ENCODE measurements at places on chromosomes 13 and 19. TPM values are rescaled to one million over a fixed set of nuclear protein-coding genes. Genes with fewer than 3 reads are reported as not detected.

The ZNF560 gene
- under 0.01 TPM for total RNA-seq

The ZNF829 gene
- 1.6 TPM for total RNA-seq

The C13orf42 gene
- total RNA-seq = not detected

The LYL1 gene
- total RNA-seq = 43.5 TPM

The ZNF486 gene
- 6.8 TPM for total RNA-seq

The WTIP gene
- total RNA-seq = 24.0 TPM

The DLL3 gene
- 0.39 TPM for total RNA-seq

The CYSLTR2 gene
- total RNA-seq = not detected

The KLHL1 gene
- not detected for total RNA-seq

The PSG7 gene
- total RNA-seq = under 0.01 TPM

The NCR1 gene
- total RNA-seq = not detected

The CD177 gene
- 4.7 TPM for total RNA-seq

The CCL25 gene
- total RNA-seq = not detected

The SYNGR4 gene
- total RNA-seq = not detected

The LAIR2 gene
- total RNA-seq = not detected

The KLK12 gene
- total RNA-seq = not detected

The TMPRSS9 gene
- not detected for total RNA-seq

GRCh38 chr13:50124536-50125303 is 109.5 kb downstream of the KCNRG start:
- DNase-seq = no peak

- DNase-seq = peak; percentile 67
Observed at GRCh38 chr19:8334458-8335342, 8.4 kb downstream of the KANK3 start.

- DNase-seq = no peak
Observed at GRCh38 chr19:16587833-16588823, 15.9 kb upstream of the SLC35E1 start.

DNA sequence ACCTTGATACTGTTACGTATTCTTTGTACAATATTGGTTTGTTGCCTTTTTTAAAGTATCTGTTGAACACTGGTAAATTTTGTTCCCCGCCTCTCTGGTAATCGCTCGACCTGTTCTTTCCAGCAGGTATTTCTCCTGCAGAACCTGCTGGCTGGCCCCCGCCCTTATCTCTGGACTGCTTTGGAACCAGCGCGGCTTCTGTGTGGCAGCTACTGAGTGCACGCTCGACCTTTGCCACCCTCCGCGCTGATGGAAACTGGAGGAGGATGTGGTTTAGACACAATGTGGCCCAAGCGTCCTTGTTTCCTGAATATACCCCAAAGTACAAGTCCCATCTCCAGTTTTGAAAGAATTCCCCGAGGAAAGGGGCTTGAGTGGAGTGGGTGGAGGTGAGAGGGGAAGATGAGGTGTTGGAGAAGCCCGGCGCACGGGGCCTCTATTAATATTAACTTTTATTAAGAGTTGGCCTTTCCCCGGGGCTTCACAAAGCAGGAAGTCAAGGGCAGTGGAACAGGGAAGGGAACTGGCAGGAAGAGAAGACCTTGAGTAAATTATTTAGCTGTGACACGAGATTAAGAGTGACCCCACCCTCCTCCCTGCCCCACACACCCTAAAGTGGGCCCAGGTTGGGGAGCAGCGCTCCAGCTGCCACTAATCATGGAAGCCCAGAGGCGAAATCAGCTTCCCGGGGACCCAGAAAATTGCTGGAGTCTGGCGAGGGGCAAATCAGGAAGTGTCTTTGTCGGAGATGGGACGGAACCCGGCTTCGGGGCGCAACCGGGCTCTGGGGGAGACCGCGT is 16.0 kb downstream of the CDX2 start:
- no peak for DNase-seq

DNA sequence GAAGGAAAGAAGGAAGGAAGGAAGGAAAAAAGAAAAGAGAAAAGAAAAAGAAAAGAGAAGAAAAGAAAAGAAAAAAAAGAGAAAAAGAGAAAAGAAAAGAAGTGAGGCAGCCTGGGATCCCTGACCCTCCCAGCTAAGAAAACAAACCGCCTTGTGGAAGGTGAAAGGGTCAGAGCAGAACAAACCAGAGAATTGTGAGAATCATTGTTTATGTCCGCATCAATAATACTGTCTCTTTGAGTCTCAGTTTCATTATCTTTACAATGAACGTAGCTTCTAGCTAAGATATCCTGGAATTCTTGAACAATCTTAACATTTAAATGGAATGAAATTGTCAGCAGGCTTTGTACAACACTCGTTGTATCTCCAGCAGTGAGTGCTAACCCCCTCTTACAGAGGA is 66.4 kb upstream of the SERP2 start:
- no peak for DNase-seq

- no peak for DNase-seq
Observed at GRCh38 chr19:45917421-45918091, 3.0 kb upstream of the NANOS2 start.

- no peak for DNase-seq
Observed at GRCh38 chr13:33158816-33159215, 126.7 kb downstream of the STARD13 start.

DNA sequence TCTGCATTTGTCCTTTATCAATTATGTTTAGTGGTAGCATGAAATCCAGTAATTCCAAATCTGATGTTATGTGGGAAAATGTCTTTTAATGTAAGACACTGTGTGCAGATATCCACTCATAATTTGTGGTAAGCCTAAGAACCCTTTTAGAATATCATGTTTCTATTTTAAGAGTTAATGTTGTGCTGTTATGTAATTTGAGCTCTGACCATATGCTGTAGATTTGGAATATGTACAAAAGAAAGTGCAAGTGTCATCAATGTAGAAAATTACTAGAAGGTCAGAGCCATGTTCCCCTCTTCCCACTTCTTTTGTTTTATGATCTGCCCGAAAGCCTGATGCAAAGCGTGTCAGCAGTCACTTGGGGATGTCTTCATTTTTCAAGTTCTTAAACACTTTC is 44.5 kb downstream of the SCEL start:
- no peak for DNase-seq

DNA sequence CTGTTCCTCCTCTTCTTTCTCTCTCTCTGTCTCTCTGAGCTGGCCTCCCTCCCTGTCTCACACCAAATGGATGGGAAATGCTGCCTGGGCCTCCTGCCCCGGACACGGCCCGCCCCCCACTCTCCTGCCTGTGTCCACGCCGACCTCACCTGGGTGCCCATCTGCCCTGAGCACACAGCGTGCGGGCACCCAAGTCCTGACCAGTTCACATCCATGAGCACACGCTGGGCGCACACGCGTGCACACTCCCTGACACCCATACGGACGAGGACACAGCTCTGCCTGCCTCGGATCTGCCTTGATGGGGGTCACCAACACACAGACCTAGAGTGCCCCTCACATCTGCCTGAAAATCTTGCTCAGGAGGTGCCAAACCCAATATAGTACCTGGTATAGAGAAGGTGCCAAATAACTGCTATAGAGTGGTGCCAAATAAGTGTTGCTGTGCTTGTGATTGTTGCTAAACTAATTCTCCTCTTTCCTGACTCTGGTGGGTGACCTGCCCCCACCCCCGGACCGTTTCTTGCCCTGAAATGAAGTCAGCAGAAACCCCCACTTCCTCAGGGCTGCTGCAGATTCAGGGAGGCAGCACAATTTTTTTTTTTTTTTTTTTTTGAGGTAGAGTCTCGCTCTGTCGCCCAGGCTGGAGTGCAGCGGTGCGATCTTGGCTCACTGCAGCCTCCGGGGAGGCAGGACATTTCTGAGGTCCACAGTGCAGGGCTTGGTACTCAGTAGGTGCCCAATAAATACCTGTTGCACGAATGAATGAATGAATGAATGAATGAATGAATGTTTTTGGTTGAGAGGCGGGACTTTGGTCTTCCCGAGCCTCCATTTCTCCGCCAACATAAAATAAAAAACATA is 4.6 kb downstream of the NFIC start:
- no peak for DNase-seq

- DNase-seq = no peak
Observed at GRCh38 chr13:103388839-103389238, 322.6 kb upstream of the SLC10A2 start.

GRCh38 chr13:112056739-112057438 is 10.1 kb upstream of the SOX1 start:
- DNase-seq = no peak

DNA sequence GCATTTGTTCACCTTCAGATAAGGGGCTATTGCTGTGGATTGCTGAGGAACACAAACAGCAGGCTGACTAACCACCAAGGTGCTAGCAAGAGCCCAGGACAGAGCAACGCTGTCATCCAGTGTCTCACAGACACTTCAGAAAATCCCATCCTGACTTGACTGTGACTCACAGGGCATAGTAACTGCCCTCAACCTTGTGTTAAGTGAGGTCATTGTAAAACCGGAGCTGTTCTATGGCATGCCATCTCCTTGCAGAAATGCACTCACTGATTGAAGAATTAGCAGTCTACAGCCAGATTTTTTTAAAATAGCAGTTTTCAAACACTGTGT is 51.1 kb downstream of the TNFRSF19 start:
- DNase-seq = peak; percentile 49

- DNase-seq = no peak
Observed at GRCh38 chr13:48804821-48805601, 151.3 kb downstream of the CYSLTR2 start.

GRCh38 chr13:112074139-112074865 is 7.4 kb downstream of the SOX1 start:
- DNase-seq = no peak

GRCh38 chr13:33146843-33147611 is 130.8 kb downstream of the KL start:
- DNase-seq = no peak

GRCh38 chr13:39244561-39245230 is 206.4 kb downstream of the NHLRC3 start:
- DNase-seq = no peak

DNA sequence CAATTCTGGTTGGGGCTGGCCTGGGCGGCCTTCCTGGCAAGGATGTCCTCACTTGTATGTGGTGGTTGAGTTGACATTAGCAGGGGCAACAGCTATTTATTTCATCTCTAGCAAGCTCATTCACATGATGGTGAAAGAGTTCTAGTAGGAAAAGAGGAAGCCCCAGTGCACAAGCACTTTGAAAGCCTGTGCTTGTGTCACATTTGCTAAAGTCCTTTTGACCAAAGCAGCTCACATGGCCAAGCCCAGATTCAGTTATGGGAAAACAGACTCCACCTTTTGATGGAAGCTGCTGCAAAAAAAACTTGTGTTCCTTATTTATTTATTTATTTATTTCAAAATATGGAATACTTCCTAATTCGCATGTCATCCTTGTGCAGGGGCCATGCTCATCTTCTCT is 17.2 kb downstream of the GTF2F2 start:
- no peak for DNase-seq

DNA sequence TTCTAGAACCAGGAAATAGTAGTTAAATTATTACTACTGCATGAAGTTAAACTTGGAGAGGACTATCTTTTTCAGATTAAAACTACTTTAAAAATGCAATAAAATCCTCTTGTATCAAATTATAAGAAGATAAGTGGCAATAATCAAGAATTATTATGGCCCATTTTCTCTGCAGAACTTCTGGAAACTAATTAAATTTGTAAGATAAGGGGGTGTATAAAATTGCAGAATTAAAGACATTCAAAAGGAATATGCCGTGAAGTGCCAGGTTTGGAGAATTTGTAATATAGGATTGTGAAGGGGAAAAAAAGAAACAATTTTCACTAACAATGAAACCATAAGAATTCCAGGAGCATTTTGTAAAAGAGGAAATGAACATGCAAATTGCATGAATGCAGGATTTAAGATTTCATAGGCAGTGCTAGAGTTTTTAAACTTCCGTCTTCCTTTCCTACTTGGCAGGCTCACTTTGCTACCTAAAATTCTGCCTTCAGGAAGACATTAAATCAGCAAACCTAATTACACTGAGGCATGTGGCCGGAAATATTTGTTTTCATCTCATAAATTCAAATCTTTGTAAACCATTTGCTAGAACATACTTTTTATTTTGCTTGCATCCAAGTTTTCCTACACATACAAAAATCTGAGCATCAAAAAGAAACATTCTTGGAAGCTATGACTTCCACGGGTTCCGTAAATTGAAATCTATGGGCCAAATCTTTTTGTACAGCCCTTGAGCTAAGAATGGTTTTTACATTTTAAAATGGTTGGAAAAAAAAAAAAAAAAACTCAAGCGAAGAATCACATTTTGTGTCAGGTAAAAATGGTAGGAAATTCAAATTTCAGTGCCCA is 166.9 kb downstream of the DCLK1 start:
- no peak for DNase-seq

GRCh38 chr13:50280441-50280937 is 265.2 kb downstream of the KCNRG start:
- no peak for DNase-seq

GRCh38 chr13:58480061-58480460 is 848.5 kb downstream of the PCDH17 start:
- DNase-seq = no peak

- no peak for DNase-seq
Observed at GRCh38 chr19:46299695-46300094, 2.9 kb downstream of the HIF3A start.

DNA sequence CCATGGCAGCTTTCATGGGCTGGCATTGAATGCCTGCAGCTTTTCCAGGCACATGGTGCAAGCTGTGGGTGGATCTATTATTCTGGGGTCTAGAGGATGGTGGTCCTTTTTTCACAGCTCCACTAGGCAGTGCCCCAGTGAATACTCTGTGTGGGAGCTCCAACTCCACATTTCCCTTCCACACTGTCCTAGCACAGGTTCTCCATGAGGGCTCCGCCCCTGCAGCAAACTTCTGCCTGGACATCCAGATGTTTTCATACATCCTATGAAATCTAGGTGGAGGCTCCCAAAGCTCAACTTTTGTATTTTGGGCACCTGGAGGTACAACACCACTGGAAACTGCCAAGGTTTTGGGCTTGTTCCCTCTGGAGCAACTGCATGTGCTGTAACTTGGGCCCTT is 450.6 kb downstream of the LMO7 start:
- DNase-seq = no peak

DNA sequence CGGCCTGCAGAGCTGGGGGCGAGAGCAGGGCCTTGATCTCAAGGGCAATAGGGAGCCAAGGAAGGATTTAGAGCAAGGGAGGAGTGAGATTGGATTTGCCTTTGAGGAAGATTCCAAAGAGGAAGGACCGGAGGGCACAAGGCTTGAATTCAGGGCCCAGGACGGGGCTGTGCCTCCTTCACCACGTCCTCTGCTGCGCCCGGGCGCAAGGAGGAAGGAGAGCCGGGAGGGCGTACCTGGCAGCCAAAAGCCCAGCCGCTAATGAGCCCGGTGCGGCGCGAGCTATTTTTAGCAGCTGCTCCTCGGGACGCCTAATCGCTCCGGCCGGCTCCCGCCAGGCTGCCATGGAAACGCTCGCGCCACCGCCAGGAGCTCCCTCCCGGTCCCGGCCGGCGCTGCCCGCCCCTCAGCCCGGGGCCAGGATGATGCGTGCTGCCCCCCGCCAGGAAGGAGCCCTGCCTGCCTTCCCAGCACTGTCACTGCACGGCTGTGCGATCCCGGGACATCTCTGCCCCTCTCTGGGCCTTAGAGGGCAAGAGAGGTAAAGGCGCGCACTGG is 31.3 kb downstream of the TINCR start:
- no peak for DNase-seq

DNA sequence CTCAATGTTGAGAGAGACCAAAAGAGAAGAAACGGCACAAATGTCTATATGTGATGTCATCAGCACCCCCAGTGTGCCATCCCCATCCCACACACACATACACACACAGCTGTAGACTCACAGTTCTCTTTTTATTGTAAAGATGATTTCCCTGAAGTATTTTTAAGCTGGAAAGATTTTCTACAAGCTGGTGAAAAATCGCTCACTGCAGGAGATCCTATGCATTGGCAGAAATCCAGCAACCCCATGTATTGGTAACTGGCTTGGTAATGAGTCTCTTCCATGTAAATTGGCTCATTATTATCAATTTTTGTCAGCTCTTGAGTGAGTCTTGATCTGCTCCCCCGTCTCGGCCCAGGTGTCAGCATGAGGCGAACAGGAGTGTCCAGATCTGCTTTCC is 107.1 kb upstream of the UQCRFS1 start:
- no peak for DNase-seq

Measured in dermis microvascular lymphatic vessel endothelial cell (primary cell).